ENCODE measurements at places on chromosomes 2 and 18.

- no peak for DNase-seq
Observed at GRCh38 chr18:79518683-79519128, 123.0 kb downstream of the NFATC1 start.

DNA sequence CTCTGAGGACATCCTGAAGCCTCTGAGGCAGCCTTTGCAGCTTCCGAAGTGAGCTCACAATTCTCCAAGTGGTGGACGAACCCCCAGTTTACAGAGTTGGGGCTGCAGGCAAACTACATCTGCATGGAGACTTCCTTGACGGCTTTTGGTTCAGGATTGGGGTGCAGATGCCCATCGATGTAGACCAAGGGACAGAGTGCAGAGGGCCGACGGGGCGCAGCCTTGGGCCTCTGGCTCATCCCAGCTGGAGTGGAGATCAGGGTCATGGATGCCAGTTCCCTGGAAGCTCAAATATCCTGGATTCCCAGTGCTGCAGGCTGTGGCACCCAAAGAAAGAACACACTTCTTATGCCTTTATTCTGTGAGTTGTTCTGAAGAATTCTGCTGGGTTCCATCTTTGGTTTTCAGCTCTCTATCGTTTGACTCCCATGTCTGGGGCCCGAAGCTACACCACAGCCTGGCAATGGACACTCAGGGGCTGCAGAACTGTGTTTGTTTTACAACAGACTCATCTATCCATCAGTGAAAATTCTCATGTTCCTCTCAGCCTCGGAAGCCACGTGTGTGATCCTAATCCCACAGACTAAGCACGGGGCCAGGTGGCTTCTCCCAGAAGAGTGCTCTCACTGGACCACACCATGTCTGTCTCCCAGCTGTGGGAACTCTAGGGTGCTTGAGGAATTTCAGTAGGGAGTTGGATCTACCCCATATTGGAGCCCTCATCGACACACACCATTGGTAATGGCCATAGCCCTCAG is 414.1 kb upstream of the MYT1L start:
- DNase-seq = no peak

GRCh38 chr2:66212749-66213148 is 222.2 kb upstream of the MEIS1 start:
- DNase-seq = no peak

DNA sequence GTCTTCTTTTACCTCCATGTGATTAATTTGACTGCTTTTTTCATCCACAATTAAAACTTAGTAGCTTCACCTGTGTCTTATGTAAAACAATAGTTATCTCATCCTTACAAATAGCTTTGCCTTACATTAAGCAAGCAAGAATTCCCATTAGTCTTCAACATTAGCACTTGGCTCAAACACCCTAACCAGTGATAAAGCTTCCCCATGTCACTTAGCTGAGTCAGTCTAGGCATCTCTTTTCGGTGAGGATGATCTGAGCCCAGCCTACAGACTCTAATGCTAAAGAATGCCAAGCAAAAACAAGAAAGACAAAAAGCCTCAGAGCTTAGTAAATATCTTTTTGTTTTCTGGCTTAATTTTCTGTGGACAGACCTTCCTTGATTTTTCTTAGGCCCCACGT is 26.1 kb downstream of the GAD1 start:
- no peak for DNase-seq

- DNase-seq = no peak
Observed at GRCh38 chr18:33951031-33951430, 273.7 kb downstream of the NOL4 start.

DNA sequence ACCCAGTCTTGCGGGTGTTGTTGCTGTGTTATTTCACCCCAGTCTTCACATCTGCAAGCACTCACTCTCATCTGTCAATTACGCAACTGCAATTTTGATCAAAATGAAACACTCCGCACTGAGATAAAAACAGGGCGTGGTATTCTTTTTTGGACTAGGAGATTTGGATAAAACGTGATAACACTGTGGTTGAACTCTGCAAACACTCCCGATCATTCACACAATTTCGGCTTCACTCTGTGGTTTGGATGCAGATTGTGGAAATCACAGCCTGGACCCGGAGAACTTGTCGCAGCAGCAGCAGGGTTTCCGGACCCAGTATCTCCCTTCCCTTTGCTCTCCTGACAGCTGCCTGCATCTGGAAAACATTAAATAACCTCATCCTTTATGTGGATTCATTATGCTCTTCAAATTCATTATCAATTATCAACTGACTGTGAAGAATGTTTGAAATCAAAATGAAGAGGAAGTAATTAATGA is 49.4 kb upstream of the APCDD1 start:
- DNase-seq = no peak

GRCh38 chr2:120283649-120284048 is 31.0 kb downstream of the RALB start:
- DNase-seq = no peak

DNA sequence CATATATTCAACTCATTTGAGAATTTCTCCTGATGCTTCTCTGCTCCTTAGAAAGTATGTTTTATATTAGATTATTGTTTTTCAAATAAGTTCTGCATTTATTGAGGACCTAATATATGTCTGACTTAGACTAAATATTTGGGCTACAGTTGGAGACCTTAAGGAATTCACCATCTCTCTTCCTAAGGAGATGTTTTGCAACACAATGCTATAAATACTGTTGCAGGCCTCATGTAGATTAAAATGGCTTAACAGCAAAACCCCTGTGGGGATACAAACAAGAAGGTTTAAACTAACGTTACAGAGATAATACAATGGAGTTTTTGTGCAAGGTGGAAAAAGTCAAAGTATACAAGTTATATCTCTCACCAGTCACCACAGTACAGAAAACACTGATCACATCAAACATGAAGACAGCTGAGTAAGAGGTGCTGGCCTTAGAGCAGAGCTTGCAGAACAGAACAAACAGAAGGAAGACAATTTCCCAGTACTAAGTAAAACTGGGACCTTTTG is 20.1 kb upstream of the BMPR2 start:
- no peak for DNase-seq

DNA sequence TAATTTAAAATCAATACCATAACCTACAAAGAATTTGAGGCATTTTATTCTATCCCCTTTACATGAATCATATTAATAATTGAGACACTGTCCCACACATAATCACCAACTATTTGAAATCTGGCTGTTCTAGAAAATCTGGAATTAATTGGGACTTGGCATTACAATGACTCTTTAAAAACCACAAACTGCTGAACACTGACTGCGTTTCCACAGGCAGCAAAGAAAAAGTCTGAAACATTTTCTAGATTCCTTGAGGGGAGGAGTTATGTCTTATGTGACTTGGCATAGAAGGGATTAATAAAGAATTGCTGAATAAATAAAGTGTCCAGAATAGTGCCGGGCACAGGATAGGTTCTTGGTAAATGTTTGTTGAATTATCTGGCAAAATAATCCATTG is 61.4 kb downstream of the GPR39 start:
- no peak for DNase-seq

- DNase-seq = no peak
Observed at GRCh38 chr18:34859496-34859895, 149.4 kb downstream of the DTNA start.

DNA sequence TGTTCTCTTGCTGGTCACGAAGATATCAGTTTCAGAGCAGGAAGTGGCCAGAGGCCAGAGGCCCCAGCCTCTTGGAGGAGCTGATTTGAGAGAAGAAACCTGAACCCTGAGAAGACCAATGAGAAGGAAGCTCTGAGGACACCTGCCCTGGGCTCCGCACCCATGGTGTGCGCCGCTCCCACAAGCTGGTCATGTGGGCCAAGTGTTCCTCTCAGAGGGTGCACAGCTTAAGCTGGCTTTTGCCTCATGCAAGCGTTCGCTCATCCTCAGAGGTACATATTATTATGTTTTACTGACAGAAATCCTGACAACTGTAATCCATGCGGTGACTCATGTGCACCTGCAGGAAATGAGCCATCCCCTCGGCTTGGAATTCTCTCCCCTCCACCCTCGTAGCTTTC is 316.1 kb upstream of the MYT1L start:
- no peak for DNase-seq

DNA sequence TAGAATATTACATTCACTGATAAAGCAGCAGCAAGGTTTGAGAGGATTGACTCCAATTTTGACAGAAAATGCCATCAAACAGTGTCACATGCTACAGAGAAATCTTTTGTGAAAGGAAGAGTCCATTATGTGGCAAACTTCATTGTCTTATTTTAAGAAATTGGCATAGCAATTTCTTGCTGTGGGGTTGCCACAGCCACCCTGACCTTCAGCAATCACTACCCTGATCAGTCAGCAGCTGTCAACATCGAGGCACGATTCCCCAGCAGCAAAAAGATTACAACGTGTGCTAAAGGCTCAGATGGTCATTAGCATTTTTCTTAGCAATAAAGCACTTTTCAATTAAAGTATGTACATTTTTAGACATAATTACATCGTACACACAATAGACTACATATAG is 74.7 kb downstream of the PRKCE start:
- no peak for DNase-seq

GRCh38 chr2:119025013-119025412 is 83.0 kb downstream of the MARCO start:
- no peak for DNase-seq

GRCh38 chr2:10550206-10551001 is 102.3 kb upstream of the ODC1 start:
- no peak for DNase-seq

DNA sequence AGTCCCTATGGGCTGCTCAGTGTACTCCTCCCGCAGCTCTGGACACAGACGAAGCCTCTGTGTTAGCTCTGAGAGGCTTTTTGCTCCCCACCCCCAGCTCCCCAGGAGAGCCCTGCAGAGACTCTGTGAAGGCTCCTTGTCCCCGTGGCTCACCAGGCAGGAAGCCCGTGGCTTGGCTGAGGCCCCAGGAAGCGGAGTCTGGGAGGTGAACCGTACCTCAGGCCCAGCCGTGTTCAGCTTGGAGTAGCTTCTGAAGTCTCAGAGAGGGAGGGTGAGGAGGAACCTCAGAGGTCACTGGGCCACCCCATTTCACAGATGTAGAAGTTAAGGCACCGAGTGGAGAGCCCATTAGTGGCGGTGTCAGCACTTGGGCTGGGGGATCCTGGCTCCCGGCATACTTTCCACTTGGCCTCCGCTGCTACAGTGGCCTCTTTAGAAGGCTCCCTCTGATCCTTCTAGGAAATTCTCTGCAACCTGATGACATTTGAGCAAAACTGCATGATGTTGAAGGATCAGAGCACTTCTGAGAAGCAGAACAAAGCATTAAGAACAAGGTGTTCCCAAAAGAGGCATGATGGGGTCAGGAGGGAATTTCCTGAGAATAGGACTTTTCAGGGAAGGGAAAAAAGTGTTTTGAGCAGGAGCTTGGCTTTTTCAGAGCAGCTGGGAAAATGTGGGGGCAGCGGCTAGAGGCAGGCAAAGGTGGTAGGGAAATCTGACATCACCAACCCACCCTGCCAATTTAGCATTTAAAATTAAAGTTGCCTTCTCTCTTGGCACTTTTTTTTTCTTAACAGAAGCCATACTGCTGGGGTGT is 79.1 kb downstream of the MCFD2 start:
- no peak for DNase-seq

DNA sequence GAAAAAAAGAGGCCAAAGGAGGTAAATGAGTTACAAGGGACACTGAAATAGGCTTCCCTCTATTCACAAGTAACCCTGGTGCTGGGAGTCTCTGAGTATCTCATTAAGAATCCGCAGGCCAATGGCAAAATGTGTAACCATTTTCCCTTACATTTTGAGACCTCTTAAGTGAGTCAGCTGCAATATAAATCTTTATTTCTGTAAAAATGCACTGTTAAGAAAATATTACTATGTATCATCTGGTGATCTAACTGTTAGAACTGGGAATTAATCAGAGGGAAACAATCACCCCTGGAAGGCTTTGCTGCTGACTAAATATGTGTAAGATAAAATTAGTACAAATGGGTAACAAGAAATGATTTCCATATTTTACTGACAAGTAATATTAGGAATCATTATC is 483.1 kb upstream of the CHST9 start:
- DNase-seq = no peak

DNA sequence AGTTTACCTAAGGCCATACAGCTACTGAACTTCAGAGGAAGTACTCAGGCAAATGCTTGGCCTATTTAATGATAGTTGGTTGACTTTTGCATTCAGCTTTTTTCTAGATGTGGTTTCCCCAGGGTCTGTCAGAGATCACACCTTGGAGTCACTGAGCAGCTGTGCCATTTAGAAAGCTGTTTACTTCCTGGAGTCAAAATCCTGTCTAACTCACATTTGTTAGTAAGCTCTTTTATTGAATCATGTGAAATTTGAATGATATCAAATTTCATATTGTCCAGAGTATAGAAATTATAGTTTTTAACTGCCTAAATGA is 7.6 kb upstream of the TRIB2 start:
- DNase-seq = no peak

- DNase-seq = no peak
Observed at GRCh38 chr2:30229596-30229995, 1.7 kb upstream of the LBH start.

DNA sequence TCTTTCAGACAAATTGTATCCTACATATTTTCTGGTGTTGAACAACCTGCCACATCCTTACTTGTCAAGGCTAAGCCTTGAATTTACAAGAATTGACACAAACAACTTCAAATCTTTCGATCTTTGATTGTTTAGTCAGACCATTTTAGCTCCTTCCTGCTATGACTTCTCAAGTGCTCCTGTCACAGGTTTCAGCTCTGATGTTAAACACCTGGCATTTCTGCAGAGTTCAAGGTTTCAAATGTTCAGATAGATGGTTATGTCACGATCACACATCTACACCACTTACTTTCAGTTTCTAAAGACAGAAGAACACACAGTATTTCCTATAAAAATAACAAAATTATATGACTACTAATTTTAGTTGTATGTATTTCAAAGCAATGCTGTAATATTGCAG is 84.0 kb downstream of the RND3 start:
- DNase-seq = no peak

DNA sequence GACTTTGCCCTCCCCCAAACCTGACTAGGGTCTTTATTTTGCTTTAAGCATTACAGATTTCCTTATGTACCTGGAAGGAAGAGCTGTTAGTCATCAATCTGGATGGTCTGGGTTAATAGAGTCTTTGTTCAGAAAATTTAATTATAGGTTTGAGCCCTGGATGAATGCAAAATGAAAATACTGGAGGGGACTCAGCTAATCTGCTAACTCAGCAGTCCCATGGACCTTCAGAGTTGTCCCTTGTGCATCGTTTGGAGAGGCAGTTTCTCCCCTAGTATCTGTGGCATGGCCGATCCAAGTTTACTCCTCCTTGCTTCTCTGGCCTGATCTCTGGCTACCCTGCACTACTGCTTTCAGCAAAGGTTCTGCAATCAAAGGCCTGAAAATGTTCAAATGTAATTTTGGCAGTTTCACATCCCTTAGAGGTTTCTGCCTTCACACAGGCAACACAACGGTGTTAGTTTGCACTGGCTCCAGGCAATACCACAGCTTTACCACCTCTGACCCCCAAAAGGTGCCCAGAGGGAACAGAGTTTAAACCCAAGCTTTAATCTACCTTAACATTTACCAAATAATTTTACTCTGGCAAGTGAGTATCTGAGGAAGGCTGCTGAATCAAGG is 134.3 kb downstream of the THADA start:
- DNase-seq = no peak

DNA sequence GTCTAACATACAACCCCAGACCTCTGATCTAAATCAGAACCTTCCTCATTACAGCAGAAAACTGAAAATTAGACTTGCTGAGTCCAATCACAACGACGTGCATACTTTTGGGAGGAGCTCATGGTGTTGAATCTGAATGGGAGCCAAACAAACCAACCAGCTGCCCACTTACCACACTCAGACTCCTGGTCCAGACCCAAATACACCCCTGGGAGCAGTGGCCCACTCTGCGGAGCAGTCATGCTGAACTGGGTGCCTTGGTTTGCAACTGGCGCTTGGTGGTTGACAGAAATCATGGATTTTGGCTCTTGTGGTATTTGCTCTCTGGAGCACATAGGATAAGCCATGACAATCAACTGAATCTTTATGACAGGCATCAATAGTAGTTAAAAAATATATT is 253.6 kb upstream of the TNP1 start:
- DNase-seq = no peak
